ENCODE measurements at places on chromosomes 7 and 10.

DNA sequence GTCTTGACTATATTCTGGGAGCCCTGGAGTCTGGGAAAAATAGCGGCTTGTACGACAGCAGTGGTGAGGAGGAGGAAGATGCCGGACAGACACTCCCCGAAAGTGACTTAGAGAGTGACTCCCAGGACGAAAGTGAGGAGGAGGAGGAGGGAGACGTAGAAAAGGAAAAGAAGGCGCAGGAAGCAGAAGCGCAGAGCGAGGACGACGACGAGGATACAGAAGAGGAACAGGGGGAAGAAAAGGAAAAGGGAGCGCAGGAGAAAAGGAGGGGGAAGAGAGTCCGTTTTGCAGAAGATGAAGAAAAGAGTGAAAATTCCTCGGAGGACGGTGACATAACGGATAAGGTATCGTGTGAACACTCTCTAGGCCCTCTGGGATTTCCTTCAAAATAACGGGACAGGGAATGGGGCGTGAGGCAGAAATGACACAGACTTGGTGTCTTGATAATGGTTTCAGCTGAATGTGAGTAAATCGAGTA, 908 bp downstream of the NOM1 start:
- no peak for DNase-seq

DNA sequence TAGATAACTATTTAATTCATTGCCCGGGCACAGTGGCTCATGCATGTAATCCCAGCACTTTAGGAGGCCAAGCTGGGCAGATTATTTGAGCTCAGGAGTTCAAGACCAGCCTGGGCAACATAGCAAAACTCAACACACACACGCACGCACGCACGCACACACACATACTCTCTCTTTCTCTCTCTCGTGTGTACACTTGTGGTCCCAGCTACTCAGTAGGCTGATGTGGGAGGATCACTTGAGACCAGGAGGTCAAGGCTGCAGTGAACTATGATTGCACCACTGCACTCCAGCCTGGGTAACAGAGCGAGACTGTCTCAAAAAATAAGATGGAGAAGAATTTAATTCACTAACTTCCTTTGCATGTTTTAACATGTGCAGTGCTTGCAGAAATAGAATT, 38.1 kb downstream of the PTPN12 start:
- DNase-seq = no peak

GRCh38 chr10:79434821-79435251, 10.6 kb downstream of the ZCCHC24 start:
- no peak for DNase-seq

DNA sequence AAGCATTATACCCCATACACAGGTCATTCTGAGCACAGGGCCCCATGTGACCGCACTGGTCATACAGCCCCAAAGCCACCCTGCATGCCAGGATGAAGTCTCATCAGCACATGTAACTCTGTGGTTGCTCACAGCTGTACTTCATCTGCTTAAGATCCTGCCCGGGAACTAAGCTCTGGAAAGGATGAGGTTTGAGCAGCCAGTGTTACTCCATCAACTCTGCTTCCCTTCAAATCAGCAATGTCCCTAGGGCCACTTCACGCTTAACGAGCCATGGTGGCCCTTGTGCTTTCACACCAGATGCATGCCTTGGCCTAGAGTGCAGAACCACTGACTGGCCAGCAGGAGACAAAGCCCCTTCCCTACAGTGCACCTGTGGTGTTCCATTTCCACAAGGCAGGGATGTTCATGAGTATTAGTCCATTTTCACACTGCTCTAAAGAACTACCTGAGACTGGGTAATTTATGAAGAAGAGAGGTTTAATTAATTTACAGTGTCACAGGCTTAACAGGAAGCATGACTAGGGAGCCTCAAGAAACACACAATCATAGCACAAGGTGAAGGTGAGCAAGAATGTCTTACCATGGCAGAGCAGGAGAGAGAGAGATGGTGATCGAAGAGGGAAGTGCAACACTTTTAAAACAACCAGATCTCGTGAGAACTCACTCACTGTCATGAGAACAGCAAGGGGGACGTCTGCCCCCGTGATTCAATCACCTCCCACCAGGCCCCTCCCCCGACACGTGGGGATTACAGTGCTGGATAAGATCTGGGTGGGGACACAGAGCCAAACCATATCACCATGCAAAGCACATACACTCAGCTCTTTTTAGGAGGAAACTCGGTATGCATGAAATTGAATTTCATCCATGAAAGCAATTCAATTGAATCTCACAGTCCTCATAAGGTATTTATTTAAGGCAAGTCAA, 149.0 kb upstream of the CDCA7L start:
- DNase-seq = no peak

DNA sequence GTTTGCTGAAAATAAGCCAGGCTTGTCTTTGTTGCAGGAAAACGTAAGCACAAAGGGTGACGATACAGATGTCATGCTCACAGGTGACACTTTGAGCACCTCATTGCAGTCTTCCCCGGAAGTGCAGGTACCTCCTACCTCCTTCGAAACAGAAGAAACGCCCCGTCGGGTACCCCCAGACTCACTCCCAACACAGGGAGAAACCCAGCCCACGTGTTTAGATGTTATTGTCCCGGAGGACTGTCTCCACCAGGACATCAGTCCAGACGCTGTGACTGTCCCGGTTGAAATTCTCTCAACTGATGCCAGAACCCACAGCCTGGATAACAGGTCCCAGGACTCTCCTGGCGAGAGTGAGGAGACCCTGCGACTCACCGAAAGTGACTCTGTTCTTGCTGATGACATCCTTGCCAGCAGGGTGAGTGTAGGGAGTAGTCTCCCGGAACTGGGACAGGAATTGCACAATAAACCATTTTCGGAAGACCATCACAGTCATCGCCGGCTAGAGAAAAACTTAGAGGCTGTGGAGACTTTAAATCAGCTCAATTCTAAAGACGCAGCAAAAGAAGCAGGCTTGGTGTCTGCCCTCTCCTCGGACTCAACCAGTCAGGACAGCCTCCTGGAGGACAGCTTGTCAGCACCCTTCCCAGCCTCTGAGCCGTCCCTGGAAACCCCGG, 18.3 kb upstream of the BHLHA15 start:
- DNase-seq = no peak

GRCh38 chr7:128872394-128872824, 9.8 kb downstream of the ATP6V1F start:
- no peak for DNase-seq

- no peak for DNase-seq
These were observed 267.5 kb downstream of the CELF2 start for GRCh38 chr10:11285171-11285570.

- no peak for DNase-seq
These were observed 21.0 kb upstream of the GRB10 start for GRCh38 chr7:50803359-50804337.

- DNase-seq = no peak
These were observed 2.0 kb downstream of the SRGN start for GRCh38 chr10:69089638-69090599.
